ENCODE measurements at places on chromosomes 3 and 15. TPM values are rescaled to one million over a fixed set of nuclear protein-coding genes. Genes with fewer than 3 reads are reported as not detected.

Gene RBPMS2
- total RNA-seq = 0.48 TPM

Gene ZNF385D
- 1.7 TPM for total RNA-seq

Gene RBM5
- total RNA-seq = 59.5 TPM

Gene RTP3
- total RNA-seq = not detected

Gene ACVR2B
- total RNA-seq = 1.5 TPM

Measured in esophagus mucosa (tissue), 1 donor.